Stomach (tissue), 19 donors: ENCODE measurements at places on chromosomes 12 and 14. TPM values are rescaled to one million over a fixed set of nuclear protein-coding genes. Genes with fewer than 3 reads are reported as not detected.
A peak's percentile ranks its signal among the peaks of the same experiment; 100 is the strongest.

- no peak for DNase-seq
Observed at GRCh38 chr14:104254735-104255400, 116.5 kb downstream of the KIF26A start.

- DNase-seq, result no peak
Observed at GRCh38 chr14:76237349-76237990, 85.7 kb downstream of the GPATCH2L start.

Gene AMN
- 12.8 TPM for polyA plus RNA-seq

DNA sequence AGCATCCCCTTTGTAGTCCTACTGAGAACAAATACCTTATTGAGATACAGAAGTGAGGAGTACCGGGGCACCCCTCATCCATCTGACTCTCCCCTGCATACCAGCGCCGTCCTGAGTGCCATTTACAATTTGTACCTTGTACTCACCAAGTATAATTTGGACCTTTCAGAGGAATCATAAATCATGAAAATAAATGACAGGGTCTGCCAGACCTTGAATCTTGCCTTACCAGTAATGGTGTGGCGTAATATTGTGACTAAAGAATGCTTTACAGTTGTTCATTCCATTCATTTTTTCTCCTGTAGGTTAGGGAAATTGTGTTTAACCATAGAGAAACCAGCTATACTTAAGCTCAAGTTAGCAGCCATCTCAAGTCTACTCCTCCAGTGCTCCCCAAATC is 243.7 kb upstream of the RGS6 start:
- no peak for DNase-seq

DNA sequence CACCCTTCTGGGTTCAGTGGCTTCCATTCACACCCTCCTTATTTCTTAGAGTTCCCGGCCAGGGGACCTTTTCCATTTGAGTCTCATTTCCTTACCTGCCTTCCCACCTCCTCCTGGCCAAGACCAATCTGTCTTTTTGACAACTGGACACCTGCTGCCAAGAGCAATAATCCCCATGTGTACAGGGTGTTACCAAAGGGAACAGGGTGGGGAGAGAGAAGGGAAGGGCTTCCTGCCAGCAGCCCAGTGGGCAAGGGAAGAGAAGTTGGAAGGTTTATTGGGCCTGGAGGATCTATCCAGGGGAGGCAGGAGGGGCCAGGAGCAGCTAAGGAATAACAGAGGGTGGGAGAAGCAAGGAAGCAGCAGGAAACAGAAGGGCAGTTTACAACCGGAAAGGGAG is 346.2 kb downstream of the C12orf75 start:
- peak; percentile 53 for DNase-seq

Gene GALC
- polyA plus RNA-seq, result 9.0 TPM

- DNase-seq, result peak; percentile 61
Observed at GRCh38 chr12:57803319-57803893, 15.1 kb downstream of the AVIL start.

- no peak for DNase-seq
Observed at GRCh38 chr14:92888896-92889295, 34.1 kb upstream of the CHGA start.

GRCh38 chr12:66387117-66387516 is 84.8 kb downstream of the HELB start:
- no peak for DNase-seq

DNA sequence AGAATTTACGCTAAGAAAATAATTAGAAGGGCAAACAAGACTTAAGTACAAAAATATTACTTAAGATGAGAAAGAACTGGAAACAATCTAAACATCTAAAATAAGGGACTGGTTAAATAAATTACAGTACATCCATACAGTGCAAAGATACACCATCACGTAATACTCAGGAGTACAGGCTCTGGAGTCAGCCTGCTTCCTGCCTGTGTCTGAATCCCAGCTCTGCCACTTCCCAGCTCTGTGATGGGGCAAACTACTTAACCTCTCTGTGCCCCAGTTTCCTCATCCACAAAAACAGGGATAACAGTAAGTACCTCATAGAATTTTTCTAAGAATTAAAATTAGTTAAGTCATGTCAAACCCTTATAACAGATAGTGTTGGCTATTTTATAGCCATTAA is 36.0 kb downstream of the PPTC7 start:
- no peak for DNase-seq
